ENCODE measurements at places on chromosomes 4 and X.

DNA sequence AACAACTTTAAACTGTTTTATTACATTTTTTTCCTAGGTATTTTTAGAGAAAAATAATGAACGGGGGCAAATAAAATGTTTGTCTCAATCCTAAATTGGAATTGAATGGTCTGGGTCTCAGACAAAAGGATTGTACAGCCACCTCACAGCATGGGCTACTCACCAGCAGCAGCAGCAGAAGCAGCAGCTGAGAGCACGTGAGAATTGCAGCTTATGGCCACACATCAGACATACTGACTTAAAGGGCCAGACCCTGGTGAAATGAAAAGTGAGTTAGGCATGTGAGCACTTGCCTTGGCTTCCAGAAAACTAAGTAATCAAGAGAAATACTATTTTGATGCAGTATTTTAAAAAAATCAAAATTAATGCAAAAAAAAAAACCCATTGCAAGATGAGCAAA, 56.6 kb downstream of the AASDH start:
- no peak for DNase-seq

DNA sequence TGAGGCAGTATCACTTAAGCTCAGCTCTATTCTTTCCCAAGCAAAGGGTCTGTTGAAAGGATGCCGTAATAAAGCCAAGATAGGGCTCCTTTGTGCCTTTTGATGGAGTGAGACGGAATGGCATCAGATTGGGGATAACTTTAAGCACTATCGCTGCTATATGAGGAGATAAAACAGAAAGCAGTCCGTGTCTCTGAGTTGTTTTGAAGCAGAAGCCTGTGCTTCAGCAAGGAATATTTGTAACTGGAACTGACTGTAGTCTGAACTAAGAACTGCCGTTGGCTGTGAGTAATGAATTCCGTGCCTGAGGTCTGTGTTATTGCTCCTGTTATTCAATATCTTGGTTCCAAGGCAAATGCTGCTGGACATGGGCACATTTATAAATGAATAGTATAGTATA, 297.4 kb downstream of the ANKRD50 start:
- DNase-seq = no peak

DNA sequence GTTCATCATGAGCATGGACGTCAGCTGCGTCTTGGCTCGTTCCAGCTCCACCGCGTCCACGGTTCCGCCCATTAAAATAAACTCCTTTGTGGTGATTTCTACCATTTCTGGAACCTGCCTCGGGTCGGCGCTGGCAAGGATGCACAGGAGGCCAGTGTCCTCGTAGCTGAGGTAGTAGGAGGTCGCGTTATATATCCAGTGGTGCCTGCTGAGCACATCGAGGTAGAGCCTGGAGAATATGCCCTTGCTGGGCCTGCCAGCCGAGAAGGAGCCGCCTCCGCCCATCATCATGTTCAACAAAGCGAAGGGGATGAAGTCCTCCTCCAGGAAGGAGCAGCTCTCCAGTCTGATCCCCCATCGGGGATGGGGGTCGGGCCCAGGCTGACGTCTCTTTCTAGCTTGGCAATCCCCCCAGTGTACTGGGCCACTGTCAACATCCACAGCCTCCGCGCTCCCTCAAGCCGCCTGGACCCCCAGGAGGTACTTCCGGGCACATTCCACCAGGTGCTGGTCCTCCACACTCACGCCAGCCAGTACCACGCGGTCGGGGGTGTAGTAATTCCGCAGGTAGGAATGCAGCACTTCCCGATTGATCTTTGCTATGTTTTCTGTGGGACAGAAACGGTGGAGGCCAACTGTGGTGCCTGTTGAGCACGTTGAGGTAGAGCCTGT, 120.9 kb upstream of the GRID2 start:
- DNase-seq = no peak

DNA sequence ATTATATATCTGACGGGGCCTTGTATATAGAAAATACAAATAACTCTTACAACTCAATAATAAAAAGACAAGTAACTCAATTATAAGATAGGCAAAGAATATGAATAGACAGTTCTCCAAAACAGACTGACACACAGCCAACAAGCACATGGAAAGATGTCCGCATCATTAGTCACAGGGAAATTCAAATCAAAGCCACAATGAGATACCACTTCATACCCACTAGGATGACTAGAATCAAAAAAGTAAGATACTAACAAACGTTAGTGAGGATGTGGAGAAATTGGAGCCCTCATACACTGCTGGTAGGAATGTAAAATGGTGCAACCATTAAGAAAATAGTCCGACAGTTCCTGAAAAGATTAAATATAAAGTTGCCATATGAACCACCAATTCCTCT, 115.7 kb downstream of the RCHY1 start:
- DNase-seq = no peak

DNA sequence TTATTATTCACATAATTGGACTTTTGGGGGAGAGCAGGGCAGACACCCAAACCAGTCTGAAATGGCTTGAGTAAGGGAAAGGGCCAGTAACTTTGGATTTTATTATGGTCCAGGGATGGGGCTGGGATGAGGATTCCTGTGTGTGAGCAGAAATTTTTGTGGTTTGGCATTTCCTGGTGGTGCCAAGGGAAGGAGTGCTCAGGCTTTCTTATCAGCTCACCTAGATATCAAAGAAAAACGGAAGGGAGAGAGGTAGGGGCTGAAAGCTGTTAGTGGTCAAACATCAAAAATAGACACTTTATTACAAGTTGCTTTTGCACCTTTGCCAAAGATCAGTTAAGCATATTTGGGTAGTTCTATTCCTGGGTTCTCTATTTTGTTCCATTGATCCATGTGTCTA, 128.5 kb upstream of the DIPK2B start:
- DNase-seq = no peak

GRCh38 chr4:119962631-119963030, 104.0 kb downstream of the MAD2L1 start:
- DNase-seq = no peak

DNA sequence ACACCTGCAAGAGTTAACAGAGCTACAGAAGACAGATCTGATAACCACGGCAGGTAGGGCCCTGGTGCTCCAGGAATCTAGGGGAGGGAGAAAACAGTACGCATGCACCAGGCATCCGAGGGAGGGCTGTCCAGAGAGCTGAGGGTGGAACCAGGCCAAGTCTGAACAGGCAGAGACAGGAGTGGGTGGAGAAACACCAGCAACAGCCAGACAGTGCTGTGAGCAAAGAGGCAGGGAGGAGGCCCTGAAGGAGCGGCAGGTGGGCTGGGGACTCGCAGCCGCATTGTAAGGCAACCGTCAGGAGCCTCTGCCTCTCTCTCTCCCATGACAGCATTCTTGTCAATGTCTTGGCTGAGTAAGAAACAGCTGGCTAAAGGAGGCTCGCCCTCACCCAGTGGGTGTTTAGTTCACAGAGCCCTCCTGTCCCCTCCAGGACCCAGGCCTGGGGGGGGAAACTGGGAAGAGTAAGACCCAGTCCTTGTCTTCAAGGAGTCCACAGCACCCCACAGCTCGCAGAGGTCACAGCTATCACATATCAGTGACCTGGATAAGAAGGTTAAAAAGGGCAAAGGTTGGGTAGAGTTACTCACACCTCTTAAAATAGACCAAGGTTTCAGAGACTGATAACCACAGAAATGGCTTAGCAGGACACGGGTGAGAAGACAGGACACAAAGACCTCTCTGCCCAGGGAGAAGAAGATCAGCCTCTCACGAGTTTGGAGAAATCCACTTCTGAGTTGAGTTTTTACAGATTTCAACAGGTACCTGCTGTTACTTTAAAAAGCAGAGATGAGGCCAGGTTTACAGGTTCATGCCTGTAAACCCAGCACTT, 10.5 kb downstream of the ACSL1 start:
- peak; percentile 86 for DNase-seq

GRCh38 chr4:115234405-115235093, 121.1 kb upstream of the NDST4 start:
- DNase-seq = no peak

- no peak for DNase-seq
These were observed 33.3 kb downstream of the CLDN22 start for GRCh38 chr4:183286590-183287308.

GRCh38 chr4:148822572-148823418, 380.6 kb upstream of the NR3C2 start:
- no peak for DNase-seq

- no peak for DNase-seq
These were observed 333.2 kb downstream of the ARHGAP10 start for GRCh38 chr4:148065075-148065474.

GRCh38 chrX:153800177-153800722, 5.8 kb downstream of the SSR4 start:
- no peak for DNase-seq

DNA sequence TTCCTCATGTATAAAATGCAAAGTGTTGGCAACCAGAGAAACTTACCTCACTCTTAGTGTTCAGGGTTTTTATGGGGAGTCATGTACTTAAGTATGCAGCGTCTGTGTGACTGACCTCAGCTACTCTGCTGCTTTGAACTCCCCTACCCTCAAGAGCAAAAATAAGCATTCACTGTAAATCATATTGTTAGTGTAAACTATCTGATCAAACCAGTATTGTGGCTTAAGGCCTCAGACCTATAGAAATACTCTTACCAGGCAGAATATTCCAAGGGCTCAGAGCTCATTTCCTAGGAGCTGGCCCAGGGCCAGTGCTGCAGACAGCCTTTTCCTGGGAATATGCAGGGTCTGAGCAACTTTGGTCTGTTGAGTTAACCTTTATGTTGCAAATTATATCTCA, 453.1 kb downstream of the CCSER1 start:
- no peak for DNase-seq

DNA sequence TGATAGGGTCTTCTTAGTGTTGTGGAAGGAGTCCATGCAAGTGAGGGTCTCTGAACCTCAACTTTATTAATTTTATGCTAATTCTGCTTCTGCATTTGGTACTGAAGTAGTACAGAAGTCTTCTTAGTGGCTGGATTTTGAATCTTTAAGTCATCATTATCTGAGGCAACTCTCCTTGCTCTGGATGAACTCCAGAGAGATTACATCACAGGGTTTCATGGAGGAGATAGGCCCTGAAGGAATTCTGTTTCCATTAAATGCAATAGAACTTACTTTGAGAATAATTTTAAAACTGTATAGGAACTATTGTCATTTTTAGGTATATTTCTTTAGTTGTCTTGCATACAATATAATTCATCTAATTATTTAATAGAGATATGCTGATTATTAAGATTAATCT, 451.2 kb downstream of the FAT4 start:
- DNase-seq = no peak

- DNase-seq = no peak
These were observed 1055.2 kb upstream of the FTHL17 start for GRCh38 chrX:32126997-32127396.

DNA sequence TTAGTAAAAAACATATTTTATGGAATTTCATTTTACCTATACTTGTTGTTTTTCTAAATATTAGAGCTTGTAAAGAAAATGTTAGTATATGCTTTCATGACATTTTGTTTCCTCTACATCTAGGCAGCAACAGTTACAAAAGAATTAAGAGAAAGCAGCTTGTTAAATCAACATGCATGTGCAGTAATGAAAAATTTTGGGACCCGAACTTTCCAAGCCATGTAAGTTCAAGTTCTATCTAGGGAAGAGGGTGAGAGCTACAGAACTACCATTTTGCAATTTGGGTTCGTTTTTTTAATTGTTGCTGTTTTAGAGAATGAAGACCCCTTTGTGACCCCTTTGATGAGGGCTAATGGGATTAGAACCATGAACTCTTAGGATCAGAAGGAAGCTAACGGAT, 7.2 kb downstream of the AFP start:
- DNase-seq = no peak

DNA sequence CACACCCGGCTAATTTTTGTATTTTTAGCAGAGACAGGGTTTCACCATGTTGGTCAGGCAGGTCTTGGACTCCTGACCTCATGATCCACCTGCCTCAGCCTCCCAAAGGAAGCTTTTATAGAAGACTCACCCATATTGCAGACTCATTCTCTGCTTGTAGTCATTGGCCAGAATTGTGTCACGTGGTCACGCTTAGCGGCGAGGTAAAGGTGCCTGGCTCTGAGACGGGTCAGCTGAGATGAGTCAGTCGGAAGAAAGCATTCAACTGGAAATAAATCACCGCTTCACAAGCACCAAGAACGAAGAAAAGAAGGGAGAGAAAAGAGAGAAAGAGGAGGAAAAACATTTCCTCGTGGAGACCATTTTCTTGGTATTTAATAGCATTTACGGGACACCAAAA, 218.8 kb upstream of the NOCT start:
- no peak for DNase-seq

DNA sequence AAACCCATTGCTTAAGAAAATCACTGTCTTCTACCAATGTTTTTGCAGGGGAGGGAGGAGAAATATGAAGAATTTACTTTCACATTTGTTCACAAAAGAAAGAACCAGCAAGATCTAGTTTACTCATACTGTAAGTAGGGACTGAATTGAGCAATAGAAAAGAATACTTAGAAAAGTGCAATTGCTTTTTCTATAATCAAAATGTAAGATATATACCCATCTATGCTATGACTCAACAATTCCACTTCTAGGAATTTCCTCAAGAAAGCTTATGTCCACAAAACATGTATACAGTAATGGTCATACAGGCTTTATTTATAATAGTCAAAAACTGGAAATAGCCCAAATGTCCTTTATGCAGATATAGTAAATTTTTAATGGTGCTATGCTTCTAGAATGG, 196.4 kb downstream of the LRBA start:
- DNase-seq = no peak

DNA sequence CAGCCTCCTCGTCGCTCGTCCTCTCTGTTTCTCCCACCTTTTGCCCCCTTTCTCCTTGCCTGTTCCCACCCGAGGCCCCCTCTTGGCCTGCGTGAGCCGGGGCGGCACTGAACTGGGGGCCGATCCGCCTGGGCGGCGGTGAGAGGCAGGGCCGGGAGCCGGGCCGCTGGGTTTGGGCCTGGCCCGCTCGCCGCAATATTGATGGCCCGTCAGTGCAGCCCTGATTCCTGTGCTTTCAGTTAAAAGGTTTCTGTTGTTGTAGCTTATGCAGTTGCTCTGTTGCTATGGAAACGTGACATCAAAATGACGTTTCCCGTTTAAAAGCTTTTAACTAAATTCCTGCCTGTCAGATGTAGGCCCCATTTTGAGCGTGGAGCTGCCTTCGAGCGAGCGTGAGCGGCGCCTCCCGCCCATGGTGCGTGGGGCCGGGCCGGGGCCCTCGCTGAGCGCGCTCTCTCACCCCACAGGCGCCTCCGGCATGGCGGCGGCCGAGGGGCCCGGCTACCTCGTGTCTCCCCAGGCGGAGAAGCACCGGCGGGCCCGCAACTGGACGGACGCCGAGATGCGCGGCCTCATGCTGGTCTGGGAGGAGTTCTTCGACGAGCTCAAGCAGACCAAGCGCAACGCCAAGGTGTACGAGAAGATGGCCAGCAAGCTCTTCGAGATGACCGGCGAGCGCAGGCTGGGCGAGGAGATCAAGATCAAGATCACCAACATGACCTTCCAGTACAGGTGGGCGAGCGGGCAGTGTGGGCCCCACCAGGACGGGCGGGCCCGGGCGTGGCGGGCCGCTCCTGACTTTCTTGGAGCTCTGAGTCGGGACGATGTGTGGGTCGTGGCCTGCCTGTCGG, at the start of gene MSANTD1:
Gene MSANTD1 (plus strand): TSS at position 349 of the 851 bp plus-strand sequence. CDS start 64 bp downstream, at position 413.
- DNase-seq = peak; percentile 50

- DNase-seq = no peak
These were observed 30.8 kb downstream of the DAPP1 start for GRCh38 chr4:99847362-99847976.

- DNase-seq = no peak
These were observed 72.6 kb downstream of the SMARCA5 start for GRCh38 chr4:143586080-143586479.
